ENCODE measurements at places on chromosomes 2 and 18.

DNA sequence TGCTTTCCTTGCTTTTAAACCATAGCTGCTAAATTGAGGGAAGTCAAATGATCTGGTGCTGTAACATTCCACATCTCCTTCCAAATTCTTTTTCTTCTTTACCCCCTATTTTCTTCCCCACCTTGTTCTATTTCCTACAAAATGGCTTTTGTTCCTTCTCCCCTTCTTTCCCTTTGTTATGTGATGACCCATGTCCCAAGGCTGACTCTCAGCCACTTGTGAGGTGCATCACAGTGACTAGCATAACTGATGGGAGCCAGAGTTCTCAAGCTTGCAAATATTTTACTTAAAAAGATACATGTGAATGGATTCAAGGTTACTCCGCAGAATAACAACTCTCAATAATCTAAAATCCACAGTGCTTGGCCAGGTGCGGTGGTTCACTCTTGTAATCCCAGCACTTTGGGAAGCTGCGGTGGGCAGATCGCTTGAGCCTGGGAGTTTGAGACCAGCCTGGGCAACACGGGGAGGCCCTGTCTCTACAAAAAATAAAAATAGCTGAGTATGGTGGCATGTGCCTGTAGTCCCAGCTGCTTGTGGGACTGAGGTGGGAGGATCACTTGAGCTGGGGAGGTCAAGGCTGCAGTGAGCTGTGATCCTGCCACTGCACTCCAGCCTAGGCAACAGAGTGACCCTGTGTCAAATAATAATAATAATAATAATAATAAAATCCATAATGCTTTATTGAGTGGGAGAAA lies 100.1 kb upstream of the CERS6 start:
- no peak for DNase-seq

- no peak for DNase-seq
Observed at GRCh38 chr2:226585130-226585561, 214.5 kb downstream of the IRS1 start.

DNA sequence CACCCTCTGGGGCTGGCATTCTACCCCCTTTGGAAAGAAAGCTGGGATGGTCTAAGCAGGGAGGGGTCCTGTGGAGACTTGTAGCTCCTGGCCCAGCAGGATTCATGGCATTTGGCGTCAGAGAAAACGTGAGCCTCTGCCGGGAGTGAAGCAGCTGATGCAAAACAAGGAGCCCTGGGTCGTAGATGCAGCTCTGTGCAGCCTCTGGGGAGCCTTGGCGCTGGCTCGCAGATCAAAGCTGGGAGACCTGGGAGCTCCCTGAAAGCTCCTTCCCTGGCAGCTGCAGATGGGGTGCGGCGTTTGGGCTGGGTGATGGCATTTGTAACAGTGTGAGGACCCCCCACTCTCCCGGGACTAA lies 148.3 kb downstream of the KLHL29 start:
- no peak for DNase-seq

GRCh38 chr2:203532957-203533658 lies 2.0 kb downstream of the RAPH1 start:
- peak; percentile 17 for DNase-seq

- DNase-seq, result no peak
Observed at GRCh38 chr2:164794016-164794415, 47.6 kb downstream of the COBLL1 start.

DNA sequence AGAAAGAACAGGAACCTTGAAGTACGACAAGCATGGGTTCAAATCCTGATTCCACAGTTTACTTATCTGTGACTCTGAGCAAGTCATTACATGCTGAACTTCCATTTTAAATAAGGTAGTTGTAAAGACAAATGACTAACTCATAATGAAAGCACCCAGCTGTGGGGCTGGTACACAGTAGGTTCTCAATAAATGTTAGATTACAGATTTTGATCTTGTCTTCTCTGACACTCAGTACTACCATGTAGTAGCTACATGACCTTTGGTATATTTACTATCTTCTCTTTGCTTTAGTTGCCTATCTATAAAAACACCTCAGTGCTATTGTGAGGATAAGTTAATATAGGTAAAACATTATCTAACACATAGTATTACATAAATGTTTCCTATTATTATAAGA lies 3.2 kb downstream of the TRAK2 start:
- no peak for DNase-seq

DNA sequence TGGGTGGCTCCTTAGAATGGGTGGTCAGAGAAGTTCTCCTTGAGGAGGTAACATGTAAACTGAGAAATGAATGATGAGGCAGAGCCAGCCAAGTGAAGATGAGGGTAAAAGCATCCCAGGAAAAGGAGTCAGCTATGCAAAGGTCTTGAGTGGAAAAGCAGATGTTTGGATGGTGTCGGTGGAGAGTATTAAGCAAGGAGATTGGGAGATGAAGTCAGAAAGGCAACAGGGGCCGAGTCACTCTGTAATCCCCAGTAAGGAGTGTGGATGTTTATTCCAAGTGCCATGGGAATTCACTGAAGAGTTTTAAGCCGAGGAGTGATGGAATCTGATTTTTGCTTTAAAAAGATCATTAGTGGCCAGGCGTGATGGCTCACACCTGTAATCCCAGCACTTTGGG lies 3.4 kb upstream of the STAMBP start:
- DNase-seq, result no peak

- DNase-seq, result no peak
Observed at GRCh38 chr18:8373486-8373885, 235.8 kb upstream of the RAB12 start.

- no peak for DNase-seq
Observed at GRCh38 chr2:219197388-219197787, 9.2 kb upstream of the ZFAND2B start.

DNA sequence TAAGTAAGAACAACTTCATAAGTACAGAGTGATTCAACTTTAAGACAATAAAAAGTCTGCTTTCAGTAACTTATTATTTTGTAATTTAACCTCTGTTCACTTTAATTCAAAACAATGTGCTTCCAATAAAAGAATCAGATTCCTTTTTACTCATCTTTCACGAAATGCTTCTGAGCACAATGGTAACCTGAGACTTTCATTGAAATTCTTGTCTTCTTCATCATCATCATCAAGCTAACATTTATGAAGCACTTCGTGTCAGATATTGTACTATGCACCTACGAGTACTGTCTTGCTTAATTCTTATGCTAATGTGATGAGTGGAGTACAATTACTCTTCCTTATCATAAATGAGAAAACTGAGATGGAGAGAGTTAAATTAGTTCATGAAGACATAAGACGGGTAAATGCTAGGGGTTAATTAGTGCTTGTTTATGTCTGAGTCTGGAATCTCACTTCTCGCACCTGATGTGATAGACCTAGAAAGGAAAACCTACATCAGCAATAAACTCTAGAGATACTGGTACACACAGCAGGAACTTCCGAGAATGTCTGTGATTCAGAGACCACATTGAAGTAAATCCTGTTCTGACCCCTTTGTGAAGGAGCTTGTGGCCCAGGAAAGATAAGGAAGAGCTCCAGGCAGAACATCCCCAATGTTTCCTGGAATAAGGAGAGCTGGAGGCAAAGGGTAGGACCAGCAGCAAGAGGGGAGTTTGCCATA lies 227.6 kb upstream of the ETAA1 start:
- no peak for DNase-seq

GRCh38 chr2:72562451-72563153 lies 263.2 kb downstream of the EXOC6B start:
- DNase-seq, result no peak

DNA sequence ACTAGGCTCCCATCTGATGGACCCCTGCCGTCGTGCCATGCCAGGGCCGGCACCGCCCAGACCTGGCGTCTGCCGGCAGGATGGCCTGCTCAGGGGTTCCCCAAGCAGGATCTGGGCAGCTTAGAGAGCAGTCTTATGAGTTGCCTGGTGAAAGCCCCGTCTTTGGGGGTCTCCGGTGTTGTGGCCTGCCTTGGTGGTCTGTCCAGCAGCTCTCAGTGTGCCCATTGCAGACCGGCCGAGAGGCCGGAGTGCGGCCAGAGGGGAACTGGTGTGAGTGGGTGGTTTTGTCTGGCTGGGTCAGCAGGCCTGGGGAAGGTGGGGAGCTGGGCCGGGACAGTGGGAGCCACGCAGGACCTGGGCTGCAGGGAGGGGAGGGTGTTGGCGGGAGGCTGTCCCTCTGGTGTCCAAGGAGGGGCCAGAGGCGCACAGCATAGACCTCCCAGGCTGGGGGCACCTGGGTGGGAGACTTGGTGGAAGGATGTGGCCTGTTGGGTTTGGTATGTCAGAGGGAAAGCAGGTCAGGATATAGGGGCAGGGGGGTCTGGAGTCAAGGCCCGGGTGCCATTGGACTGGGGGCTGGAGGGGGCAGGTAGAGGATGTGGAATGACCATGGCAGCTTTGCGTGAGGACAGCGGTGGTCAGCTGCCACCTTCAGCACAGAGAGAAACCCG lies 16.5 kb downstream of the GPC1 start:
- DNase-seq, result no peak

DNA sequence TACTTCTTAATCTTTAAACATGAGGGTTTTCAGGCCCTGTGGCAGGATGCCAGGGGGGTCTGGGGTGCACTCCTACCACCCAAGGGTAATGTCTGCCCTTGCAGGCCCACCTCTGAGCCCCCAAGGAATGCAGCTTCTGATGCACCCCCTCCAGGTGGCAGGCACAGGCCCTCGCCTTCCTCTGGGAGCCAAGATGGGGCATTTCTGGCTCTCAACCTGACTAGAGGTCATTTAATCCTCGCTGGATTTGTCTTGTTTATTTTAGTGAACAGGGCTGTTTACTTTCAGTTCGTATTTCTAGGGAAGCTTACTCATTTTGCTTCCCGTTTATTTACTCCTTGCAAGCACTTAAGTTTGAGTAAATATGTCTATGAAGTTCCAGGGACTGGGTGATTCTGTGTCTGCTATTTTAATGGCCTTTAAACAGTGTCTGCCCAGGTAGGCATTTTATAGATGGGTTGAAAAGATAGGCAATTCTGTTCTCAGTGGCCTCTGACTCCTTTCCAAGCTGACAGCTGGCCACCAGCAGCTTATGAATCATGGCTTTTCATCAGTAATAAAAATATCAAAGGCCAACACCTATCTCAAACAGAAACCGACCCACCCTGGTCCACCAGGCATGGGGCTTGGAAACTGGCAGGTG lies 11.1 kb upstream of the DNPEP start:
- no peak for DNase-seq

- DNase-seq, result no peak
Observed at GRCh38 chr2:102286041-102286440, 25.3 kb upstream of the IL1RL1 start.

GRCh38 chr18:9719421-9719981 lies 11.4 kb downstream of the RAB31 start:
- peak; percentile 80 for DNase-seq

DNA sequence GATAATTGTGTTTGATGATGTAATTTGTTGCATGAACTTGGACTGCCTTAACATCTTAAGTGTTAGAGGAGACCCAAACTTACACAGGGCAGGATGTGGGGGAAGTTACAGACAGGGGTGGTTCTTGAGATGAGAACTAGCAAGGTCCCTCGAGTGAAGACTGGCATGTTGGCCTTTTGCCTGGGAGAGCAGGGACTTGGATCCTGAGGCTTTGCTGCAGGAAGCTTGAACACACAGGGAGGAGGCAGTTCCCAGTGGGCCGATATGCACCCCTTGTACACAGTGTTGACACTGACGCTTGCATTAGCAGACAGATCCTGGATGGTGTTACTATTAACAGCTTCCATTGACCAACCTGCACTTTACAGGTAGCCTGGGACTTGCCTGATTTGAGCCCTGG lies 47.5 kb downstream of the CHRNA1 start:
- no peak for DNase-seq

DNA sequence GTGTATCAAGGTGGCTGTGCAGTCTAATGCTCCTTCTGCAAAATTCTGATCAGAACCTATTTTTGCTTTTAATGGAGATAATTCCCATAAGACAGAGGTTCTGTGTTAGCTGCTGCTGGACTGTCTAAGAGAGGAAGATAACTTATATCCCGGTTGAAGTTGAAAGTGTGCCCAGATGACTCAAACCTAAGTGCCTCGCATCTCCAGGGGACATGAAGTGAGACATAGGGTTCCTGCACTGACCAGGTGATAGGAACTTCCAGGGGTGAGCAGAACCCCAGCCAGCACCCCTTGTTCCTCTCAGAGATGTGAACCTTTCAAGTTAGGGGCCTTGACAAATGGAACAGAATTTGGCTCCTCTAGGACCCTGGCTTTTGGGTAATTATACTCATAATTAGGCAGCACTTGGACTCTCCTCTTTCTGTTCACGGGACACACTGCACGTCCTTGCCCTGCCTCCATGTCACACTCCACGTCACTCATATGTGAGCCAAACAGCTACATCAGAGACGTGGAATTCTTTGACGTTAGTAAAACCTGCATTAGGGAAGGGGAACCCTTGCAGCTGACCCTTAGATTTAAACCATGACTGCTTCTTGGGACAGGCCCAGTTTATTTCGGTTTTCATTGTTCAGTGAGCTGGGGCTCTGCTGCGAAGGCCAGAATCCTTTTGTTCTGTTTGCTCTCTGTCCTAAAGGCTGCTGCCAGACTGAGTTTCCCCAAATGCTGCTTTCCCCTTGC lies 104.5 kb upstream of the ALPP start:
- DNase-seq, result no peak

DNA sequence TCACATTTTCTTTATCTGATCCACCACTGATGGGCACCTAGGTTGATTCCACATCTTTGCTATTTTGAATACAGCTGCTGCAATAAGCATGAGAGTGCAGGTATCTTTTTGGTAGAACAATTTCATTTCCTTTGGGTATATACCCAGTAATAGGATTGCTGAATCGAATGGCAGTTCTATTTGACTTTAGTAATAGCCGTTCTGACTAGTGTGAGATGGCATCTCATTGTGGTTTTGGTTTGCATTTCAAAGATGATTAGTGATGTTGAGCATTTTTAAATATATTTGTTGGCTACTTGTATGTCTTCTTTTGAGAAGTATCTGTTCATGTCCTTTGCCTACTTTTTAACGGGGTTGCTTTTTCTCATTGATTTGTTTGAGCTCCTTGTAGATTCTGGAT lies 72.3 kb downstream of the CCDC138 start:
- no peak for DNase-seq

DNA sequence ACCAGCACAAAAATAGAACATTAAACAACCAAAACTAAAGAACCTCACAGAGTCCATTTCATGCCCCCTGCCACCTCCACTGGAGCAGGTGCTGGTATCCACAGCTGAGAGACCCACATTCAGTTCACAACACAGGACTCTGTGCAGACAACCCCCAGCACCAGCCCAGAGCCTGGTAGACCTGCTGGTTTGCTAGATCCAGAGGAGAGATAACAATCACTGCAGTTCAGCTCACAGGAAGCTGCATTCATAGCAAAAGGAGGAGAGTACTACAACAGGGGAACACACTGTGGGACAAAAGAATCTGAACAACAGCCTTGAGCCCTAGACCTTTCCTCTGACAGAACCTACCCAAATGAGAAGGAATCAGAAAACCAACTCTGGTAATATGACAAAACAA lies 326.7 kb downstream of the METTL4 start:
- no peak for DNase-seq

GRCh38 chr2:25572638-25573037 lies 100.7 kb downstream of the DTNB start:
- DNase-seq, result no peak

GRCh38 chr2:146870691-146871090 lies 974.1 kb upstream of the ACVR2A start:
- no peak for DNase-seq
